ENCODE measurements at places on chromosomes 16 and 17. TPM values are rescaled to one million over a fixed set of nuclear protein-coding genes. Genes with fewer than 3 reads are reported as not detected.

Gene GP1BA
- 0.22 TPM for total RNA-seq

Gene G6PC1
- total RNA-seq, result not detected

Gene SNTB2
- total RNA-seq, result 10.2 TPM

Gene KIAA0513
- 10.0 TPM for total RNA-seq

DNA sequence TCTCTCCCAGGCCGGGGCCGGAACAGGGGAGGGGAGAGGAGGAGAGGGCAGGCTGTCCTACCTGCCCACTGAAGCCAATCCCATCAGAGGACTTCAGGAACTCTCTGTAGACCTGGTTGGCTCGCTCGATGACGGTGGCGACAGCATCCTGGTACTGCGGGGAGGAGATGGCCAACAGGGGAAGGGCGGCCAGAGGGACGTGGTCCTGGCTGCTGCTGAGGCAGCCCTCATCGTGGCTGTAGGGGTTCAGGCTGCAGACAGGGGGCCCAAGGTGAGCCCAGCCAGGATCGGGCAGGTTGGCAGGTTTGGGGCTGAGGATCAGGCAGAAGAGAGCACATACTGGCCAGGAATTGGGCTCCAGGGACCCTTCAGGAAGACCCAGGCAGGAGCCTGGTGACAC is 34.2 kb downstream of the PIMREG start:
- DNase-seq, result no peak

DNA sequence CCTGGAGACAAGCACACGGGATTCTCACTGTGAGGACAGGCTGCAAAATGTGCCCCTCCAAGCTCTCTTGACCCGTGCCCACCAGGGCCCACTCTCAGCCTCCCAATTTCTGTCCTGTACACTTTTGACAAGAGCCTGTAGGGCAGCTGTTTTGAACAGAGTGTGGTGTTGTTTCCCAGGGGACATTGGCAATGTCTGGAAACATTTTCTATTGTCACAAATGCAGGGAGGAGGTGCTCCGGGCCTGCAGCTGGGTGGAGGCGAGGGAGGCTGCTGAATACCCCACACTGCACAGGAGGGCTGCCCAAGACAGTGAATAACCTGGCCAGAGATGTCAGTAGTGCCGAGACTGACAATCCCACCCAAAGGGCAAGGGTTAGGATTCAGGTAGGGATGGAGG is 10.5 kb downstream of the CEP295NL start:
- no peak for DNase-seq

DNA sequence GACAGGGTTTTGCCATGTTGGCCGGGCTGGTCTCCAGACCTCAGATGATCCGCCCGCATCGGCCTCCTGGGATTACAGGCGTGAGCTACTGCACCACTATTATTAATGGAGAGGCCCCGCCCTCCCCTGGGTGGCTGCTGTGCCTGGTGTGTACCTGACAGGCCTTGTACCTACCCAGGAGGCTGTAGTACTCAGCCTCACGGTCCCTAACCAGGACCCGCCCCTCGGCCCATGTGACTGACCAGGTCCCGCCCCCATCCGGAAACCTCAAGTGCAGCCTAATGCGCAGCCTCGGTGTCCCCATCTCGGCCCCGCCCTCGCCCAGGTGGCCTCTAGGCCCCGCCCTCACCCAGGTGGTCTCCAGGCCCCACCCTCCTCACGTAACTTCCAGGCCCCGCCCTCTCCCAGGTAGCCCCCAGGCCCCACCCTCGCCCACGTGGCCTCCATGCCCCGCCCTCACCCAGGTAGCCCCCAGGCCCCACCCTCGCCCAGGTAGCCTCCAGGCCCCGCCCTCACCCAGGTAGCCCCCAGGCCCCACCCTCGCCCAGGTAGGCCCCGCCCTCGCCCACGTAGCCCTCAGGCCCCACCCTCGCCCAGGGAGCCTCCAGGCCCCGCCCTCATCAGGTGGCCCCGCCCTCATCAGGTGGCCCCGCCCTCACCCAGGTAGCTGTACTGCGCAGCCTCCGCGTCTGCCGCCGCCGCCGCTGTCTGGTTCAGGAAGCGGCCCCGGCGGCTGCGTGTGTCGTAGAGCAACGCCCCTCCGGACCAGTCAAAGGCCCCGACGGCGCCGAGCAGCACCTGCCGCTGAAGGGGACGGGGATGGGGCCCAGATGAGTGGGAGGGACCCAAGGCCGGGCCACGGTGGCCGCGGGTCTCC is 31.0 kb downstream of the HASPIN start:
- no peak for DNase-seq

Measured in left ventricle myocardium inferior (tissue), 1 donor.